ENCODE measurements at places on chromosomes 1 and 21. TPM values are rescaled to one million over a fixed set of nuclear protein-coding genes. Genes with fewer than 3 reads are reported as not detected.

Gene TBX19
- 0.40 TPM for total RNA-seq

Gene ANGPTL3
- total RNA-seq, result not detected

Gene TRIM45
- total RNA-seq, result 1.1 TPM

Gene RHD
- total RNA-seq, result not detected

Gene C1orf87
- total RNA-seq, result not detected

Gene RAB42
- 2.0 TPM for total RNA-seq

Gene OR2M3
- total RNA-seq, result not detected

Gene LORICRIN
- total RNA-seq, result not detected

Gene ADAM30
- total RNA-seq, result not detected

Gene KIRREL1
- 42.8 TPM for total RNA-seq

Gene THEMIS2
- 4.1 TPM for total RNA-seq

Gene TPTE
- not detected for total RNA-seq

Gene OR2T33
- not detected for total RNA-seq

Gene CIART
- 0.86 TPM for total RNA-seq

Gene ACOT11
- 3.2 TPM for total RNA-seq

Gene S100A16
- total RNA-seq, result 689 TPM

Gene TEX38
- not detected for total RNA-seq

Gene SERPINC1
- total RNA-seq, result not detected

Gene PCBP3
- total RNA-seq, result 0.14 TPM

Gene OR6N1
- total RNA-seq, result not detected

Gene CRP
- total RNA-seq, result not detected
